ENCODE measurements at places on chromosomes 3 and 15.

- DNase-seq, result no peak
Measured at GRCh38 chr15:85727068-85727467, 67.7 kb downstream of the KLHL25 start.

DNA sequence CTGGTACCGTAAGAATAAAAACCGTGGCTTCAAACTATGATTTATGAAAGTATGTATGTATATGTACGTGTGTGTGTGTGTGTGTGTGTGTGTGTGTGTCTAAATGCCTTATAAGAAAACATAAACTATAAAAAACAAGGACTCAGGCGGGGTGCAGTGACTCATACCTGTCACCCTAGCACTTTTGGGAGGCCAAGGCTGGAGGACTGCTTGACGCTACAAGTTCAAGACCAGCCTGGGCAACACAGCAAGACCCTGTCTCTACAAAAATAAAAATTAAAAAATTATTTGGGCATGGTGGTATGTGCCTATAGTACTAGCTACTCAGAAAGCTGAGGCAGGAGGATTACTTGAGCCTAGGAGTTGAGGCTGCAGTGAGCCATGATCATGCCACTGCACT, 29.1 kb downstream of the CCPG1 start:
- no peak for DNase-seq

DNA sequence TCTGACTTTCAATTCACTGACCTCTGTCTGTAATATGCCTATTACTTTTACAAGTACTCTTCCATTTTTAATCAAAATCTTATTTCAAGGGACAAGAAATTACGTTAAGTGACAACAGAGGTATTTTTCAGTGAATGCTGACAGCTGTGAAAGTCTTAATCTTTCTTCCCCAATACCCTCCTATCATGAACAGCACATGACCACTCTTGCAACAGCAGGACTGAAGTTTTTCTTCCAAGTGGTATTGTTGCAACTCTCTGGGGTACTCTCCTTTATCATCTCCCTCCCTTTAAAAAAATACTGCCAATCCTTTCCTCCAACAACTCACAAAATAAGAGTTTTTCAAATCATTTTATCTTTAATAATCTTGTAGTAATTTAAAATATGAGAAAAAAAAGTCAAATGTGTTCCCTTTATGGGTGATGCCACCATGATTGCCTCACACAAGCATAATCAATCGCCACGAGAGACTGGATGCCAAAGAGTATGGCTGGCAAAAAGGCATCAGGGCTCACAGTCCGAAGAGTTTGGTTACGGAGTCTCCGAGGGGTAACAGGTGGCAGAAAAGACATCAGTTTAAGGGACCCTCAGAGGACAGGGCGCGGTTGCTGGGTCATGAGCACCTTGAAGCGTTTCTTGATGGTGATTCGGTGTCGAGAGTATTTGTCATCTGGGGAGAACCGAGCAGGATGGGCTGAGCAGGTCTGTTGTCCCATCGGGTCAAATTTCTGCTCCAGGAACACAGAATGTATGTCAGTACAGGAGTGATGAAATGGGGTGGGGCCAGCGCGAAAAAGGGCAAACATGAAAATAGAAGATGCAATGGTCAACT, 1.3 kb downstream of the NOP10 start:
- no peak for DNase-seq

- no peak for DNase-seq
Measured at GRCh38 chr3:29901097-29901496, 620.2 kb downstream of the RBMS3 start.

GRCh38 chr3:122188737-122189136, 5.3 kb downstream of the CASR start:
- DNase-seq, result no peak

GRCh38 chr15:46354443-46354842, 719.6 kb downstream of the SQOR start:
- no peak for DNase-seq

DNA sequence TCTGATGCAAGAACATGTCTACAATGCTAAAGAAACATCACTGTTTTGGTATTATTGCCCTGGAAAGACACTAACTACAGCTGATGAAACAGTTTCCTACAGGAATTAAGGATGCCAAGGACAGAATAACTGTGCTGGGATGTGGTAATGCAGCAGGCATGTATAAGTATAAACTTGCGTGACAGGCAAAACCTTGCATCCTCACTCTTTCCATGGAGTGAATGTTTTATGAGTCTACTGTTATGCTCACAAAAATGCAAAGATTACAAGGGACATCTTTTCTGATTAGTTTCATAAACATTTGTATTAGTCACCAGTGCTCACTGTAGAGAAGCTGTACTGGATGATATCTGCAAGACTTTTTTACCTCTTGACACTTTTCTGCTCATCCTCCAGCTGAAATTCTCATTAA, 143.6 kb downstream of the NAALADL2 start:
- DNase-seq, result no peak

DNA sequence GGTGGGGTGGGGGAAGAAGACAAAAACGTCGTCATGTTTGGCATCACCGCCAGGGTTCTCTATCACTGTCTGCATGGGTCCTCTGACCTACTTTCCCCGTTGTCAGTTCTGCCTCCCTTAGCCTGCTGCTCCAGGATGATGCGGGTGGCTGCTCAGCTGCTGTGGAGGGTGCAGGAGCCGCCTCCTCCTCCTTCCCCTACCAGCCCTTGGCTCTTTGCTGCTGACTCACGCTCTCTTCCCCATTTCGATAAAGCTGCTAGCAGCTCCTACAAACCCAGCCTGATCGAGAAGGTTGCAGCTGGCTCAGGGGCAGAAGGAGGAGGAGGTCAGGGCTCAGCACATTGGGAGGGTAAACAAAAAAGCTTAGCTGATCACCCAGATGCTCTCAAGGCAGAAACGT, 49.5 kb upstream of the SEC13 start:
- no peak for DNase-seq

DNA sequence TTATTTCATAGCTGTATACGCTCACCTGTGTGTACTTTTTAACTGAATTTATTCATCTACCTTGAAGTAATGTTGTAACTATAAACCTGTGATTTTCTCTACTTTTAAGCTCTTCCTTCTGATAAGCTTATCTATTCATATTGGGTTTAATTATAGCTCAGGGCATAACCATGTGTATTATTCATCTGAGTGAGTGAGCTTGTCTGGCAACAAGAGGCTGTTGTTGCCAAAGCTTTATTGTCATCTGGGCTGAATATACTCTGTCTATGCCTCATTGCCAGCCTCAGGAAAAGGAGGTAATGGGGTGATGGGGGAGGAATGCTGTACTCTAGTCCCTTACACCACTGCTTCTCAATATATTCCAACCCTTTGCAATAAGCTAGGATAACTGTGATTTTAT, 292.4 kb downstream of the UBE2E2 start:
- no peak for DNase-seq

GRCh38 chr15:68572921-68573320, 5.9 kb upstream of the CORO2B start:
- no peak for DNase-seq

GRCh38 chr3:185406121-185406620, 43.2 kb downstream of the MAP3K13 start:
- DNase-seq, result no peak

DNA sequence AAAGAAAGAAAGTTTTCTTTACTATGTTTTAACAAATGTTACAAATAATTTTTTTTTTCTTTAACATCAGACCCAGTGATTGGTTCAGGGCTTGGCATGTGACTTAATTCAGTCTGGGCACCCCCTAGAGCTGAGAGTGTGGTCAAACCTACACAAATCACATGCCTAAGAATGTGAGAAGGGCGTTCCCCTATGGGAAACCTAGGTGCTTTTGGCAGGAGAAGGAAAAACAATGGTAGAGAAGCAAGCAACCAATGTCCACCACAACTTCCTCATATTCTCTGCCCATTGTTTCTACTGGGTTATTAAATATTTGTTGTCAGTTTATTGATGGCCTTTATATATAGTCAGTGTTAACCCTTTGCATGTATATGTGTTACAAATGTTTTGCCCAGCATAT, 21.4 kb upstream of the PIAS1 start:
- DNase-seq, result no peak

- DNase-seq, result no peak
Measured at GRCh38 chr3:113222451-113223086, 11.2 kb downstream of the BOC start.

- DNase-seq, result peak; percentile 75
Measured at GRCh38 chr15:63502843-63503738, 1.3 kb upstream of the USP3 start.

GRCh38 chr3:64008487-64009351, 14.6 kb downstream of the PSMD6 start:
- DNase-seq, result no peak

GRCh38 chr3:9153904-9154619, 95.4 kb downstream of the SRGAP3 start:
- DNase-seq, result no peak

- no peak for DNase-seq
Measured at GRCh38 chr3:10553591-10554235, 48.3 kb upstream of the ATP2B2 start.

GRCh38 chr15:43518197-43518761, 871 bp downstream of the MAP1A start:
- DNase-seq, result no peak

DNA sequence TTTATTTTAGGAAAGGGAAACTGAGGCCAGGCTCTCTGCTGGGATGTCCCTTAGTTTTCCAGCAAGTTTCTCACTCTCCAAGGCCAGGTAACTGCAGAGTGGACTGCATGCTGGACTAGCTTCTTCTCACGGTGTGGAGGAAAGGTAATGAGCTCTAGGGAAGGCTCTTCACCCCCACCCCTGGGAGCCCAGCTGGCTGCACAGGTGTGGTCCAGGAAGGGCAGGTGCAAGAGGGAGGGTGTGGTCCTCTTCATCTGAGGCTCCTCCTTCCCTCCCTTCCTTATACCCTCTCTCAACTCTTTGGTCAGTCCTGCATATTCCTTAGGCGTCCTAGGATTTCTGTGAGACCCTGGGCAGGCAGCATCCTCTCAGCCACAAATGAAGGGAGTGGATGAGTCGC, 33.9 kb downstream of the RNU5B-1 start:
- DNase-seq, result no peak

- no peak for DNase-seq
Measured at GRCh38 chr15:88029696-88030095, 226.8 kb downstream of the NTRK3 start.

DNA sequence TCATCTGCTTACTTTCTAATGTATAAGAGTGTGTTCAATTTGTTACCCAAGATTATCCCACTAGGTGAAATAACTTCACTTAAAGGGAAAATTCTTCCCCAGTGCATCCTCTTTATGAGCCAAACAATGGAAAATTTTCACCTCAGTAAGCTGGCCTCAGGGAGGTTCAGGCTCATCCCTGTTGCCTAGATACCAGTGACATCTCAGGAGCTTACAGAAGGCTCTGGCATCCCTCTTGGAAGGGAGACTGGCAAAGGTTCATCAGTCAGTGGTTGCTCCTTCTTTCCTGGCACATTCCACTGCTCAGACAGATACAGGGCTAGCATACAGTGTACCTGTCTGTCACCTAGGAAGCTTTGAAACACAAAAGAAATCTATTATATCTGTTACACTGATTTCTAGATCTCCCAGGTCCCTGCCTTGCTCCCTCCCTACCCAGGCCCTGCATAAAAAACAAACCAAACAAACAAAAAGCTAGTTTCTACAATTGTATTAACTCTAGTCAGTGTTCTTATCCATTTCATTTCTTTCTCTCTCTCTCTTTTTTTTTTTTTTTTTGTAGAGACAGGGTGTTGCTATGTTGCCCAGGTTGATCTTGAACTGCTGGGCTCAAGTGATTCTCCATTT, 1.7 kb downstream of the IP6K2 start:
- no peak for DNase-seq

DNA sequence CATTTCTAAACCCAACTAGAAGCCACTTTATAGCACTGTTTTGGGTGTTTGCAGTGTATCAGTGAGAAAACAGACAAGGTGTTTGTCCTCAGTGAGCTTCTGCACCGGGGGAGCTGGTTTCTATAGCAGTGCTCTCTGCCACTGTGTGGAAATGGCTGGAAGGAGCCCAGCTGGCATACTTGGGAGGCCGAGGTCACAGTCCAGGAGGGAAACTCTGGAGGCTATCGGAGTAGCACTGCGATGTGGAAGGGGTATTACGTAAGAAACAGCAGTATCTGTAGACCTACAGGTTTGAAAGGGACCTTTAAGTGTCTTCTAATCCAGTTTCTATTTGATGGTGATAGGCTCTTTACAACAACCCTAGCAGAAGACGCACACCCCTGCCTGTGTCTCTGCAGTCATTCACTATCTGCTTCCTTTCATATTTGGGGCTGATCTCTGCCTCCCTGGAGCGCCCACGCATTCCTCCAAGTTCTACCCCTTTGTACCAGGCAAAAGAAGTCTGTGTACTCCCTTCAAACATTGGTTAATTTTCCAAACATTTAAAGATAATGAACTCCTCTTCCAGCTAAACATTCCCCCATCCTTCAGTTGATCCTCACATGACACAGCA, 87.4 kb upstream of the ADAMTS17 start:
- no peak for DNase-seq

- DNase-seq, result no peak
Measured at GRCh38 chr3:11602886-11603527, 40.7 kb downstream of the VGLL4 start.

DNA sequence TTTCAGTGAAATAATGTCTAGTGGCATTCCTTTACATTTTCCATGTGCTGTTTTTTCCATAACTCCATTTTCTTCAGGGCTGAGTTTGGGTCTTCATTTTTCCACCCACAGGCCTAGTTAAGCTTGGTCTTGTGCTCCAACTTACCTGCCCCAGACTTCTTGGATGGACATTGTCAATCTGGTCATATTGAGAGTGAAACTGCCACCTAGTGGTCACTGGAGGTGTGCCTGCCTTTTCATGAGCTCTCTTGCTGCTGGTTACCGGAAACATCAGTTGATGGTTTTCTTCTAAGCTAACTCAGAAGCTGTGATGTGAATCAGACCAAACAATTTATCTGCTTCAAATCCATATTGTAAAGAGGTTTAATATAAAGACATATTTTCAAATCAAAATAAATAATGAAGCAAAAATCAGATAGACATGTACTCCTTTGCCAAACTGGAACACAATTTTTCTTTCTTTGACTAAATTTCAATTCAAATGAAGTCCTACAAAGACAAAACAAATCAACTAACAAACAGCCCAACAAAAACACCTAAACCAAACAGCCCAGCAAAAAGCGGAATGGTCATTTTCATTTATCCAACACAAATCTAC, 135.1 kb upstream of the RASGRP1 start:
- DNase-seq, result no peak

DNA sequence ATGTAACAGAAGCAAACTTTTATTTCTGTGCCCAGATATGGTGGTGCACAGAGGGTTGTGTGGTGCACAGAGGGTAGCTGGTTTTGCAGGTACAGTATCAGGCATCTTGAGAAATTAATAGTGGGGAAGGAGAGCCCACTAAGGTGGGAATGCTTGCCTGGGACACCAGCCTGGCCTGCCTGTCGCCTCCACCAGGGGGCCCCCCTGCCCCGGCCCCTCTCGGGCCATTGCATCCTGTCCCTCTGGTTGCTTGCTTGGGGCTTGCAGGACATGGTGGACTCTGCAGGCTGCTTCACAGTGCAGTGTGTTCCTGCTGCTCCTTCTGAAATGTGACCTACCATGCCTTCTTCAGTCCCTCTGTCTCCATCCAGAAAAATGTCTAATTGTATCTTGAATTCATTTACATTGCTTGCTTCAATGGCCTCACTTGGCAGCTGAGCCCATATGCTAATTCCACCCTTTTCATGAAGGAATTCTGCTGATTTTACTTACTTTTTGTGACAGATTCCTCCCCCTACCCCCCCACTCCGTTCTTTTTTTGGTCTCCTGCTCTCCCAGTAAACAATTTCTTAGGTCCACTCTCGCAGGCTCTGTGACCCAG, 73.6 kb downstream of the EEFSEC start:
- no peak for DNase-seq

All from GOT3 (cell line).